ENCODE measurements at places on chromosomes 6 and 20.
A peak's percentile ranks its signal among the peaks of the same experiment; 100 is the strongest.

DNA sequence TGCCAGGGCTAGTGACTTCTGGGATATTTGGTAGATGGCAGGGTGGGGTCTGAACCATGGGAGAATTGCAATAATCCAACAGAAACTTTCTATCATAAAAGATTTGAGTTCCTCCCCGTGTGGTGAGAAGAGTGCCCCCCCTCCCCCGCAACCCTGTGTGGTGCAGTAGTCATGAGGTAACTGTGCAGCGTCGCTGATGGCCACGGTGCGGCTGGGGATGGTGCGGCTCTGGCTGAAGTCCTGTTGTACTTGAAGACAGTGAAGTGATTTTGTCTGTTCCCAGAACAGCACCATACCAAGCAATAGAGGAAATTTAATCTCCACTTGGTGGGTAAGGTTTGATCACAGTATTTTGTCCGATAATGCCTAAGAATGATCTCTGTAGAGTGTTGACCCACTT is 654.8 kb upstream of the POU3F2 start:
- DNase-seq = no peak

- DNase-seq = no peak
Observed at GRCh38 chr20:64067733-64068307, 4.8 kb downstream of the TCEA2 start.

DNA sequence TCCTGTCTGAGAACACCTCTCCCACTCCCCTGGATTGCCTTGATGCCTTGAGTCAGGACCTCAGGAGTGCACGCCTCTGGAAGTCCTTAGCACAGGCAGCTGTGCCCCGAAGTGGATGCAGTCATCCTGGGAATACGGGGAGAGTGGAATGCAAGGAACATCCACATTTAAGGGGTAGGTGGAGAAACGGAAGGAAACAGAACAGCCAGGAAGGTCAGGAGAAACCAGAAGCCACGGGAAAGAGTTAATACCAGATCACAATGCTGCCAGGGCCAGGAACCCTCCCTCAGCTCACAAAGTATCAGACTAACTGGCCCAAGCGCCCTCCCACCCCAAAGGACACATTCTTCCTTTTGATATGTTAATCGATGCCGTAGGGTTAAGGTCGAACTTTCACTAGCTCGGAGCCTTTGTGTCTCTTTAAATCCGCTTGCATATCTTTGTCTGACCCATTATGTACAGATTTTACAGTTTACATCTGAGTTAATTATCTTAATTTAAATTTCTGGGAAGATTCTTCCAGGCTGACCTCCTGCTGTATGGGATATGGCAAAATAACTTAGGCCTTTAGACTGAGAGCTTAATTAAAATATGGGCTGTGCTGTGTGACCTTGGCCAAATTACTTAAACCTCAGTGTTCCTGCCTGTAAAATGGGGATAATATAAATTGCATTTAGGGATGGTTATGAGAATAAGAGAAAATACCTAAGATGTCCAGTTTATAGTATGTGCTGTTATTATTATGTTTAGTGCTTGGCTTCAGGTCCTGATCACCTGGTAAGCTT is 24.0 kb upstream of the CCND3 start:
- no peak for DNase-seq

DNA sequence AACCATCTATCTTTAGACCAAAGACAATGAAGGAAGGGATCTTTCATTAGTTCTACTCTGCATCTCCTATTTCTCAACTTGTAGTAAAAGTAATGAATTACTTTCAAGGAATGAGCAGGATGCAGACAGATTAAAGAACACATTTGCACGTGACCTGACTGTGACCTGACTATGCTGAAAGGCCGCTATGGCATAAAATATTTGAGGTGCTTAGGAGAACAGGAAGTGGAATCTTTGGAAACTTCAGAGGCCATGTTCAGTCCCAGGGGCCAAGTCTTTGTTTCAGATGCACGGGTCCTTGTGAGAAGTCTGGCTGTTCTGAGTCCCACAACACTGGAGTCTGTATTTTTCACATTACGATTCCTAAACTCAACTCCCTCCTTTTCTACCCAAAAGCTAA is 41.0 kb downstream of the NINL start:
- DNase-seq = no peak

GRCh38 chr6:149154261-149154821 is 163.2 kb upstream of the TAB2 start:
- no peak for DNase-seq

- DNase-seq = no peak
Observed at GRCh38 chr6:39054577-39055142, 6.1 kb downstream of the GLP1R start.

- no peak for DNase-seq
Observed at GRCh38 chr6:112439010-112439409, 91.9 kb downstream of the RFPL4B start.

GRCh38 chr20:24684956-24685691 is 215.7 kb downstream of the SYNDIG1 start:
- no peak for DNase-seq

DNA sequence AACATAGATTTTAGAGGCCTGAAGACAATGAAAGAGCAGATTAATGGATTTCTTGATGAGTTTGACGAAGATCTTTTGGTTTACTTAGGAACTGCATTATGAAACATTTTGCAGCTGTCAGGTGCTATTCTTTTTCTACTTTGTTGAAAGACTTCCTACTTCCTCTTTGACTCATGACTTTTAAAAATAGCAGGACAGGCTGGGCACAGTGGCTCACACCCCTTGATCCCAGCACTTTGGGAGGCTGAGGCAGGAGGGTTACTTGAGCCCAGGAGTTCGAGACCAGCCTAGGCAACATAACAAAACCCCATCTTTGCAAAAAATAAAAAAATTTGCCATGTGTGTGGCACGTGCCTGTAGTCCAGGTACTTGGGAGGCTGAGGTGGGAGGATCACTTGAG is 52.0 kb downstream of the ITCH start:
- DNase-seq = no peak

GRCh38 chr6:150813993-150814359 is 51.5 kb upstream of the MTHFD1L start:
- DNase-seq = peak; percentile 15

GRCh38 chr6:32109114-32109764 is at the start of gene TNXB:
TSS of gene TNXB (minus strand) at chr6:32109338. CDS start at chr6:32098198, 11,140 bp downstream.
- no peak for DNase-seq

- DNase-seq = no peak
Observed at GRCh38 chr6:72824833-72825232, 203.0 kb downstream of the KCNQ5 start.

DNA sequence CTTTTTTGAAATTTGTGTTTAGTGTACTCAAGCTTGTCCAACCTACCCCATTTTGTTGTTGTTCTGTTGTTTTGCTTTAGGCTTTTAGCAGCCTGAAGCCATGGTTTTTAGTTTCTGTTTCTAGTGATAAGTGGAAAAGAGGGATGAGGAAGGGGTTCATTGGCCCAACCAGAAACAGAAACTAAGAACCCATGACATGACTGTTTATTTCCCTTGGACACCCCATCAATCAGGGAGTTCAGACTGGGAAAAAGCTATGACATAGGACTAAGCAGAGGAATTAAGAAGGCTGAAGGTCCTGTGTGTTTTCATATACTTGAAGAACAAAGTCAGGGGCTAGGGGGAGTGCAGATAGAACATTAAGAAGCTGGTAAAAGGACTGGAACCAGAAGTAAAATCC is 194.5 kb upstream of the THEMIS start:
- no peak for DNase-seq

- DNase-seq = no peak
Observed at GRCh38 chr6:86615299-86615698, 322.0 kb upstream of the HTR1E start.

DNA sequence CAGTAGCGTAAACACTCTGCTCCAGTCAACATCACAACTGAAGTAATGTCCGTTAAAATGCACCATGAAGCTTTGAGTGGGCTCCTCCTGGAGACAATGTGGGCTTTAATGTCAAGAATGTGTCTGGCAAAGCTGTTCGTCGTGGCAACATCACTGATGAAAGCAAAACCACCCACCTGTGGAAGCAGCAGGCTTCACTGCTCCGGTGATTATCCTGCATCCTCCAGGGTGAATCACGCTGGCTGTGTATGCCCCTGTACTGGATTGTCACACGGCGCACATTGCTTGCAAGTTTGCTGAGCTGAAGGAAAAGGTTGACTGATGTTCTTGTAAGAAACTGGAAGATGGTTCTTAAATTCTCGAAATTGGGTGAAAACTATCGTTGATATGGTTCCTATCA is 128.5 kb downstream of the MOXD1 start:
- no peak for DNase-seq

GRCh38 chr6:102517506-102517905 is 1124.0 kb downstream of the GRIK2 start:
- no peak for DNase-seq

DNA sequence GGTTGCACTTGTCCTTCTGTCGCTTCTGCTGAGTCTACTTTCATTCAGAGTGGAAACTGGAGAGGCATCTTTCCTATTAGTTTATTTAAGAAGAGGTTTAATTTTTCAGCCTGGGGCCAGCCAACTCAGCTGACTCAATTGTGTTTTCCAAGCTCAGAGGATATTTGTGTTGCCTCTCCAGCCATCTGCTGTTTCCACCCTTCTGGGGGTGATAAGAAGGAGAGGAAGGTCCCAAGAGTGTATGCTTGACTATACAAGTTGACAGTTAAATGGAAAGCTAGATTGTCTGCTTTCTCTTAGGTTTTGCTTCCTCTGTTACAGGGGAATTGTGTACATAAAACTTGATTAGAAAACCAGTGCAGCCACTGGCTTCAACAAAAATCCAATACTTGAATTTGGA is 3.0 kb downstream of the PSMF1 start:
- DNase-seq = no peak

- no peak for DNase-seq
Observed at GRCh38 chr20:37878835-37879599, 23.9 kb upstream of the VSTM2L start.

- DNase-seq = no peak
Observed at GRCh38 chr6:114344246-114344970, 1.6 kb upstream of the HS3ST5 start.

GRCh38 chr6:31764198-31764597 is 1.7 kb downstream of the SAPCD1 start:
- DNase-seq = no peak

DNA sequence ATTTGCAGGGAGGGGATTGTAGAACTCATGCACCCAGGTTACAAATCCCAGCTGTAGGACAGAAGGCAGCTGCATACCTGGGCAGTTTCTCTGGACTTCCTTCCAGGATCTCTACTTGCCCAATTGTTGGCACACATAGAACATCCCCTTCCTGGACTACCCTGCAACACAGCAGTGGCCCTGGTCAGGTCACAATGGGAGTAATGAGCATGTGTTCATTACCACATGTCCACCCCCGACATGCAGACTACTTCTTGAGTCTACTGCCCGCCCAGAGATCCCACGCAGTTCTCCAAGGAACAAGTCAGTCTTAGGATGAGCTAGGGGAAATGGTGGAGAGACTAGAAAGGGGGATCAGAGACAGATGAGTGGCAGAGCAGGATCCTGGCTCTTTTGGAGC is 5.1 kb downstream of the PEX6 start:
- DNase-seq = no peak

DNA sequence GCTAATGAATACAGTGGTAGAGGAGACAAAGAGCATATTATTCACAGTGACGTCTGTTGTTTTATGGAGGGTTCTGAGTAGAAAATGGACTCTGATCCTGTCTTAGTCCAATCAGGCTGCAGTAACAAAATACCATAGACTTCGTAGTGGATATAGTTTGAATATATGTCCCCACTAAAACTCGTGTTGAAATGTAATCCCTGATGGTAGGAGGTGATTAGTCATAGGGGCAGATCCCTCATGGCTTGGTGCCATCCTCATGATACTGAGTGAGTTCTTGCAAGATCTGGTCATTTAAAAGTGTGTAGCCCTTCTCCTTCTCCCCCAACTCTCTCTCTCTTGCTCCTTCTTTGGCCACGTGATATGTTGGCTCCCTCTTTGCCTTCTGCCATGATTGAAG is 82.5 kb downstream of the CD83 start:
- no peak for DNase-seq

DNA sequence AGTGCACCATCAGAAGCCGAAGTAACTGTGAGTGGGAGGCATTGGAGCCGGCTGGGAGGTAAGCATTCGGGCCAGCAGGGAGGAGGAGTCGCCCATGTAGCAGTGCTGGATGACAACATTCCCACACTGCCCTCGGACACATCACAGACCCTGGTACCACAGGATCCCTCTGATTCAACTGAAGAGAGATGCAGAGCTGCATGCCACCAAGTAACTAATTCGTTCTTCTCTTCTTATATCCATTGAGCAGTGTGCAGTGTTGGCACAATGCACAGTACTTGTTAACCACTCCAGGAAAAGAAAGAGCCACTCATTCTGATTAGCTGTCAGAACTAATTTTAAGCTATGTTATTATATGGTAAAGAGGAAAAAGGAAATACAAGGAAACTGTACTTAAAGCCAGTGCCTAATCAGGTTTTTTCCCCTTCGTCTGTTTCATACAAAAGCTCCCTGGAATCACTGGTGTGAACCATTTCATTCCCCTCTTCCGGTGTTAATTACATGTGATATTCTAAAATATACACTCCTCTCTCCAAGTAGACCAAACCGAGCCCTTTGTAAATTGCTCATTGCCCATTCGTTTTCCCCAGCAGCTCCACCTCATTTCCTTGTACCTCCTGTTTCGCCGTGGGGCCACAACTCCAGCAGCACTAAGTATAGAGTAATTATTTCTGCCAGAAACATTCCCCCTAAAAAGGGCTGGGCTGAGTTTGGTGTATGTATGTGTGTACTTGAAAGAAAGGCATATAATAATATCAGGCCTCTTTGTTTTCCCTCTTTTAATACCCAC is 32.4 kb upstream of the ADTRP start:
- no peak for DNase-seq
